ENCODE measurements at places on chromosomes 3 and 15. TPM values are rescaled to one million over a fixed set of nuclear protein-coding genes. Genes with fewer than 3 reads are reported as not detected.

- no peak for DNase-seq
Observed at GRCh38 chr3:112619295-112619694, 21.6 kb downstream of the CCDC80 start.

DNA sequence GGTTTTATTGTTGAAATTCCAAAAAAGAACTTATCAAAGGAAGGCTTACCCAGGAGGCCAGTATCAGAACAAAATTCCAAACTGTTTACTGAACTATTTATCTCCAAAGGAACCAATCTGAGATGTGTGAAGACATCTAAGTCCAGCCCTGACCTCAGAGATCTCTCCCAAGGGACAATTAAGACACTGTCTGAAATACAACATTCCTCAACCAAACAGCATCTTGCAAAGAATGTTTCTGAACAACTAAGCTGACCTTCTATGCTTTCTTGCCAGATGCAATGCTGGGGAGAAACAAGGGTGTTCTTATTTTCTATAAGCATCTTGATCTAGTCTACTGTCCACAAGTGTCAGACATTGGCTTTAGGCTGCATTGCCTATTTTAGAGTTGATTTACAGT, 13.6 kb downstream of the PDZRN3 start:
- no peak for DNase-seq

Gene DUOX1
- total RNA-seq = 162 TPM

DNA sequence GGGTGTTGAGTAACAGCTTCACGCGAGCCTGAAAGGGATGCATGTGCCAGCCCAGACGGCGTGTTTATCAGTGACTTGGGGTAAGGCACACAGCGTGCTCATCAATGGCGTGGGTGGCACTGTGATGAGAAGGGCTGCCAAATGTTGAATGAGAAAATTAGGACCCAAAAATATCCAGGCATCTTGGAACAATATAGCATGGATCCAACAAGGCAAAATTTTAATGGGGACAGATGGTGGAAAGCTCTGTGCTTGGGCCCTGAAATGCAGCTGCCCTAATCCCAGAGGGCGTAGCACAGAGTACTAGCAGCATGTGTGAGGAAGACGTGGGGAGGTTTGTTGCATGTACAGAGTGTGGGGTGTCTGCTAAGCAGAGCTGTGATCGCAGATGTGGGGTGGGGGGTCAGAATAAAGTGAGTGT, 48.9 kb downstream of the SSUH2 start:
- DNase-seq = no peak

GRCh38 chr15:36156879-36157427, 422.5 kb upstream of the CDIN1 start:
- peak; percentile 83 for DNase-seq

DNA sequence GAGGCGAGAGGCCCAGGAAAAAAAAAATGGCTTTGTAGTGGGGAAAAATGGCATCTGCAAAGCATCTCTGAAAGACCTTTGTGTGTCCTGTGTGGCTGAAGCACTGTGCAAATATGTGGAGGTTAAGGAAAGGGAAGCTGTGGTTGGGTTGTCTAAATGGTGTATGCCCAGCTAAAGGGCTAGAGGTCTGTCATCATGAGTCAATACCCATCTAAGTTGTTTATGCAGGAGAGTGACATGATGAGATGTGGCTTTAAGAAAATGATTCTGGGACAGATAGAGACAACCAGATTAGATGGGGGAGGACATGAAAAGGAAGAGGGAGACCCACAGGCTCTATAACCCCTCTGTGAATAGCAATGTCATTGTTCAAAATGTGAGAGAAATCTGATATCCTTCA, 280.7 kb downstream of the MFSD1 start:
- no peak for DNase-seq
